ENCODE measurements at places on chromosomes 6 and 20.

DNA sequence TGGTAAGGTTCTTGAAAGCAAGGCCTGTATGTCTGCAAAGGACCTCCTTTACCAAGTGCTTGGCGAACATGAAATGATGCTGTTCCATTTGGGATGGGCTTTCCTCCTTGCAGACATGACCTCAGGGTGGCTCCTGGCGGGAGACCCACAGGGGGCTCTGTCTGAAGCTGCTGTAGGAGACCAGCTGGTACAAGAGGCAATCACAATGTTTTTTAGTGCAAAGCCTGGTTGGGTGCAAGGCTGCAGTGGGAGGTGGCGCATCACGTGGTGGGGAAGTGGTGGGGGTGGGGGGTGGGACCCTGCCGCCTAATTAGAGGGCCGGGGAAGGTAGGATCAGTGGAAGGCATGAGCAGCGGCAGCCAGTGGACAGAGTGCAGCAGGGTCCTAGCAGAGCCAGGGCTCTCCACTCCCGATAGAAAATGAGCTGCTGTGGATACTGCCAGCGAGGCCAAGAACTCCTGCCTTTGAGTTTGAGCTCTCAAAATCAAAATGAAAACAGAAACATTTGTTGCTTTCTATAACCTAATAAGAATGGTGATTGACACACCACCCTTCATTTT, 9.1 kb upstream of the ARMC2 start:
- DNase-seq, result no peak

- no peak for DNase-seq
Measured at GRCh38 chr6:135325624-135326424, 144.7 kb downstream of the MYB start.

GRCh38 chr20:20552076-20552475, 160.4 kb downstream of the RALGAPA2 start:
- no peak for DNase-seq

- no peak for DNase-seq
Measured at GRCh38 chr6:53944091-53944490, 149.3 kb downstream of the LRRC1 start.

DNA sequence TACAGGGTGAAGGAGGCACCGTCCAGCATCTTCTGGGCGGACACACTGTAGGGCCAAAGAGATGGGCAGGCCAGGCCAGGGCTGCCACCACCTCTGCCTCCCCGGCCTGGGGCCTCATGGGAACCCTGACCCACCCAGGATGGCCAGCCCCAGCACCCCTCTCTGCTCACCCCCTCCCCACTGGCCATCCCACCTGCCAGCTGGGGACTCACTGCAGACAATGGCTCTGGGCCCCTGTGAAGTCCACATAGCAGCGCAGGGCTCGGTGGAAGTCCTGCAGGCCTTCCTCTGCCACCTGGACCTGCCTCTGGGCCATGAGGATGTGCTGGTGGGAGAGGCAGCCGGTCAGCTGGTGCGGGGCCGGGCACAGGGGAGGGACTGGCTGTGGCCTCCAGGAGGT, 3.6 kb upstream of the C20orf144 start:
- DNase-seq, result no peak

GRCh38 chr20:23122796-23123655, 36.9 kb upstream of the CD93 start:
- no peak for DNase-seq

DNA sequence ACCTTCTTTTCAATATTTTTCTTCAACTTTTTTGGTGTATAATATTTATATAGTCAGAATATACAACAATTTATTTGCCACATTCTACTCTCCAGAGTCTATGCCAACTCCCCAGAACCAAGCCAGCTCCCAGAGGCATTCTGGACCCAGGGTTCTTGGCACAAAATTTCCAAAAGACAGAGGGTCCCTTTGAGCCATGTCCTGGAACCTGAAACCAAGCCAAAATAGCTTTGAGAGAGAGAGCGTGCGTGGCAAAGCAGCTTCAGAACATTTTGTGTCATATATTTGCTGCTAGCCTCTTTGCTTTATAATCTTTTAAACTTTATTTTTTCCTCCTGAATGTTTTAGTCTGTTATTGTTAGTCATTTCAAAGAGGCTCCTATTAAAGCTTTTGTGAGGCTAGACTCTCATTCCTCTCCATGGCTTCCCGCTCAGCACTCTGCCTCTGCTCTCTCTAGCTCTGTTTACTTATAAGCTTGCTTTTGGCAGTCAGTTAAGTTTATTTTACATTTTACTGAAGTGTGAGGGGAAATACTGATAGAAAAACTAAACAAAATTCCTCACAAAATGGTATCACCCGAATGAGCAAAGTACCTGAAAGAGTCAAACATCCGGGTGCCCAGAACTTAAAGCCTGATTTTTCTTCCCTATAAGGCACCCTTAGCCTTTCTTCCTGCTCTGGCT, 605.1 kb upstream of the ID4 start:
- no peak for DNase-seq
